ENCODE measurements at places on chromosomes 4 and X.

- DNase-seq: no peak
These were observed 41.8 kb upstream of the IQCM start for GRCh38 chr4:149857446-149857845.

GRCh38 chr4:86564795-86565194 is 29.3 kb upstream of the PTPN13 start:
- no peak for DNase-seq

DNA sequence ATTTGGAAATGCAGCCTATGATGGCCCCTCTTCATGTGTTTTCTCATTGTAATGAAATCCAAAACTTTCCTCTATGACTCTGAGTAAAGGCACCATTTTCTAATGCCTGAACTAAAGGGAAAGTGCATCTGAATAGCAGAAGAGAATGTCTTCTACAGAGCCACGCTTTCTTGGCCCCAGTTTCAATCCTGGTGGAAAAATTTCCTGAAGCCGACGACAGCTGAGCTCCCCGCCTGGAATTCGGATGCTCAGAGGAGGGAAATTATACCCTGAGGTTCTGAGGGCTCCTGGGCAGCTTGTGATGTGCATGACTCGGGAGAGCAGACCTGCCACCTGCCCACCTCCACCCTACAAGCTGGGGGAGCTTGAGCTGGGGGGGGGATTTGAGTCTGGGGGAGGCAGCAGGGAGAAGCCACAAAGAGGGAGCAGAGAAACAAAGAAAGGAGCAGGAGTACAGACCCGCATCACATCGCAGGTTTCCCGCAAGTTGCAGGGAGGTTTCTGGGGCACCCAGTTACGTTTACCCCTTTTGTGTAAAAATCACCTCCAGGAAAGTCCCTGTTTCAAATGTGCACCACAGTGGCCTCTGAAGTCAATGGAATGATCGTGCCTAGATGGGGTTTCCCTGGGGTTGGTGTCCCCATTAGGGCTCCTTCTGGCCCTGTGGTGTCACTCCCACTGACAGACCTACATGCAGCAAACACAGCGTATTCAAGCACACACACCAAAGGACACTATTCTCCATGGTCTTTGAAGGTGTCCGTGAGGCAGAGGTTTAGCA is 145.6 kb upstream of the RBPJ start:
- no peak for DNase-seq

DNA sequence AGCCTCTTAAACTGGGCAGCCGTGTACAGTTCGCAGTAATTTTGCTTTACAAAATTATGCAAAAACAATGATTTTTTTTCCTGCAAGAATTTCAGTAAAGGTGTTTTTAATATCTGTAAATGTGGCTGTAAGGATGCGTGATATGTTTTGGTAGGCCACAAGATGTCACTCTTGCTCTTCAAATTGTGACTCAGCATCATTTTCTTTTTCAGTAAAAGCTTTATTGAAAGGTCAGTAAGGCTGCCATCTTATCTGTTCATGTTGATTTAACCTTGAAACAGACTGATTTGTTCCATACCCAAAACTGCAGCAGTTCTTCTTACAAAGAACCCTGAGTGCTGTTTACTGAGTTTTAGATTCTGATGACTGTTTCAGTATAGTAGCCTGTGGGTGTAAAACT is 39.9 kb downstream of the TXLNG start:
- peak; percentile 15 for DNase-seq

DNA sequence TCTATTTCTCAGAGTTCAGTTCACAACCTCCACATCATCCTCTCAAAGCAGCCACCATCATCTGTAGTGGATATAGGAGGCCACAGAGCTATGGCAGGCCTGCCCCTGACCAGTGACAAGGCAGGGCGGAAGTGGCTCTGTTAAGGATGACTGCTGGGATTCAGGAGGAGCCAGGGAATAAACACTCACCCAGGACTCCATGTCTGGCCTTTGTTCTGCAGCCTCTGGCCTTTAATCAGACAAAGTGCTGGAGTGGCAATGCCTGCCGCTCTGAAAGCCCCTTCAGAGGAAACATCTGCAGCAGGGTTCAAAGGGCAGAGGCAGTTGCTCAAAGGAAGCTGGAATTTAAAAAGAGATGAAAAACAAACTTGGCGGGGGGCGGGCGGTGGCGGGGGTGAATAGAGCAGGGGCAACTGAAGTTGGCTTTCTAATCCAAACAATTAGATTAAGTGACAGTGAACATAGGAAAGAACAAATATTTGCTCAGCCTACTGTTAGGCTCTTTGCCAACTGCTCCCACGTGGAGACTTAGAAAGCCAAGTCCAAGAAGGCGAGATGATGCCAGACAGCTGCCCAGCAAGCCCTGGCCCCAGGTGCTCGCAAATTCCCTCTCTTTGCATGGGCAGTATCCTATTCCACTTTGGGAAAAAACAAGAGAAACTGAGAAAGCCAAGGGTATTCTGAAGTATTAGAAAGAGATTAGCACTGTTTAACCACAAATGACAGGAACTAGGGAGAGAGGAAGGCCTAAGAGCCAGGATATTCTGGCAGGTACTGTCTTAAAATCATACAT is 5.5 kb downstream of the MPP1 start:
- DNase-seq: peak; percentile 88

- DNase-seq: no peak
These were observed 235.2 kb upstream of the ANKRD50 start for GRCh38 chr4:124947622-124948265.

DNA sequence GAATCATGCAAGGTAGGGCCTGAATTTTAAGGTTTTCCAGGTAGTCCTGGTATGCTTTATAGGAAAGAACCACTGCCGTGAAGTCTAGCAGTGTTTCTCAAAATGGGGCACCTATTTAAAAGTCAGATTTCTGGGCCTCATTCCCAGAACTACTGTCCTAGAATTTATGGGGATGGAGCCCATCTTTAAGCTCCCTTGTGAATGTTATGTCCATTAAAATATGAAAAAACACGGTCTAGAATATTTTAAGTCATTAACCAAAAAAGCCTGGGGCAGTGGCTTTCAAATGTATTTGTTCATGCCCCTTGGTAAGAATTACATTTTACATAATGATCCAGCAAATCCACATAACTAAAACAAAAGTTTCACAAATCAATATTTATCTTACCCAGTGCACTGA is 35.4 kb downstream of the GK start:
- DNase-seq: no peak

DNA sequence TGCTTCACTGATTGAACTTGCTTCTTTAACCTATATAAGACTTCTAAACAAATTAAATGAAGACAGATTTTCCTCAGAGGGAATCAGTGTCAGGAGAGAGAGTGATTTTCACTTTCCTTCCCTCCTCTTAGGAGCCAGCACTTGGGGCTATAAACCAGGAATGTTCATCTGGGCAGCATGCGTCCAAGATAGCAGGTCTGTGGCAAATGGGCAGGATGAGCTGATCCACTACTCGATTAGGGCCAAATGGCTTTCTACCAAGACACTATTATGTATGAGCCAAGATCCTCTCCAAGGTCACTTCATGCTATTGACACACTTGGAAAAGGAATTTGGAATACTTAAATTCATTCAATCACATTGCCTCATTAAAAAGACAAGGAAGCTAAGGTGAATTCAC is 203.9 kb upstream of the GRID2 start:
- no peak for DNase-seq

DNA sequence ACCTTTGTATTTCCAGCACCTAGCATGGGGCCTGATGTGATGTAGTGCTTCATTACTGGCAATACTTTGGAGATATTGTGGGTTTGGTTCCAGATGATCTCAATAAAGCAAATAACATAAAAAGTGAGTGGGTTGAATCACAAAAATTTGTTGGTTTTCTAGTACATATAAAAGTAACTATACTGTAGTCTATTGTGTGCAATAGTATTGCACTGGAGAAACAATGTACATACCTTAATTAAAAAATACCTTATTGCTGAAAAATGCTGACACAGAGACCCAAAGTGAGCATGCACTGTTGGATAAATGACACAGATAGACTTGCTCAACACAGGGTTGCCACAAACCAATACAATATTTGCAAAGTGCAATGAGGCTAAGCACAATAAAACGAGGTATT is 17.7 kb upstream of the MGST2 start:
- DNase-seq: no peak

GRCh38 chrX:38923451-38923969 is 122.3 kb downstream of the MID1IP1 start:
- DNase-seq: no peak

GRCh38 chr4:86500527-86500926 is 93.6 kb upstream of the PTPN13 start:
- no peak for DNase-seq

DNA sequence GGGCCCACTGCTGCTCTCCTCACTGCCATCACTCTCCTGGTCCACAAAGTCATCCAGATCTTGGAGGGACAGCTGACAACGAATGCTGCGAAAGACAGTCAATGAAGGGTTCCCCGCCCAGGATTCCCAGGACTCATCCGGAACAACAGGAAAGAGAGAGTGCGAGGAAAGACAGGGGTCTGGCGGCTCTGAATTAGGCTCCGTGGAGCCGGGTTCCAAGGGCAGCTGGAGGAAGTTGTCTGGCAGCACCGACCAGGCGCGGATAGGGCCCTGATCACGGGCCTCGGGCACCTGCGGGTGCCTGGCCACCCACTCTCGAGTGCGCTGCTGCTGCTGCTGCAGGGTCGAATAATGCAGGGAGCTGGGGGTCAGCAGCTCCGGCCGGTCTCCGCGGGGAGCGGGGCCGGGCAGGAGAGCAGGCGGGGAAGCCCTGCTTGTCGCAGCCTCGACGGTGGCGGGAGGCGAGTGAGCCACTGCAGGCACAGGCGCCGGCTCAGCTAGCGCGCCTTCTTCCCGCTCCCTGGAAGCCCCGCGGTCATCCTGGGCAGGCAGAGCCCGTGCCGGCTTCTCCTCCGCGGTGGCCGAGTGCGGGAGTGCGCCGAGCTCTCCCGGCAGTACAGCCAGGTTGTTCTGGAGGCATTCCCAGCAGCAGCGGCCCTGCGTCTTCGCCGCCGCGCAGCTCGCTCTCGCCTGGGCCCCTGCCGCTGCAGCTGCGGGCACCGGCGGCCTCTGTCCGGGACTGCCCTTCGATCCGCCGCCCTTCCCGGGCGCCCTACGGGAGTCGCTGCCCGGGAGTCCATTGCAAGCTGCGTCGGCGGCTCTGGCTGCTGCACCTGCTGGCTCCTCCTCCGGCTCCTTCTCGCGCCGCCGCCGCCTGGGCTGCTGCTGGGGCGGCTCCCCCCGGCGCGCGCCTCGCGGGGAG is 1.1 kb downstream of the SOWAHB start:
- no peak for DNase-seq

GRCh38 chrX:150872773-150873336 is 25.6 kb downstream of the CD99L2 start:
- DNase-seq: no peak

DNA sequence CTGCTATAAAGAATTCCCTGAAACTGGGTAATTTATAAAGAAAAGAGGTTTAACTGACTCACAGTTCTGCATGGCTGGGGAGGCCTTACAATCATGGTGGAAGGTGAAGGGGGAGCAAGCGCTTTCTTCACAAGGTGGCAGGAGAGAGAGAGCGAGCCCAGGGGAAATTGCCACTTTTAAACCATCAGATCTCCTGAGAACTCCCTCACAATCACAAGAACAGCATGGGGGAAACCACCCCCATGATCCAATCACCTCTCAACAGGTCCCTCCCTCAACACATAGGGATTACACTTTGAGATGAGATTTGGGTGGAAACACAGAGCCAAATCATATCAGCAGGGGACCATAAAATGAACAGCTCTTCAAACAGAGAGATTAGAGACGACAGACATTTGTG is 198.6 kb downstream of the MAGEB5 start:
- no peak for DNase-seq

GRCh38 chr4:109327641-109328040 is 25.2 kb upstream of the COL25A1 start:
- DNase-seq: no peak

GRCh38 chr4:173121076-173121561 is 47.5 kb upstream of the GALNT7 start:
- no peak for DNase-seq

DNA sequence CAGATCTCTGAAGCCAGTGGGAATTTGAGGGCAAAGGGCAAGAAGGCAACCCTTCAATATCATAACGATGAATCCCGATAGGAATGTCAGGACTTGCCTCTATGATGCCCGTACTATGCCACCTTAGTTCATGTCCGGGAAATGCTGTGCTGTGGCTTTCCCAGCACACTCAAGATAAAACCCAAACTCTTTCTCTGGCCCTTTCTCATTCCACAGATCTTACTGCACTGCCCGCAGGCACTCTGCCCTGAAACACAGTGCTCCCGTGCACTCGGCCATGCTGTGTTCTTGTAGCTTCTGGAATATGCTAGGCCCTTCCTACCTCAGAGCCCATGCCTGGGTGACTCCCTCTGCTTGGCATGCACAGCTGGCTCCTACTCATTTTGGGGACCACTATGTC is 26.3 kb downstream of the SORCS2 start:
- DNase-seq: no peak

GRCh38 chr4:10183462-10183861 is 66.9 kb upstream of the WDR1 start:
- no peak for DNase-seq

- no peak for DNase-seq
These were observed 136.3 kb downstream of the MGST2 start for GRCh38 chr4:139801895-139802294.

DNA sequence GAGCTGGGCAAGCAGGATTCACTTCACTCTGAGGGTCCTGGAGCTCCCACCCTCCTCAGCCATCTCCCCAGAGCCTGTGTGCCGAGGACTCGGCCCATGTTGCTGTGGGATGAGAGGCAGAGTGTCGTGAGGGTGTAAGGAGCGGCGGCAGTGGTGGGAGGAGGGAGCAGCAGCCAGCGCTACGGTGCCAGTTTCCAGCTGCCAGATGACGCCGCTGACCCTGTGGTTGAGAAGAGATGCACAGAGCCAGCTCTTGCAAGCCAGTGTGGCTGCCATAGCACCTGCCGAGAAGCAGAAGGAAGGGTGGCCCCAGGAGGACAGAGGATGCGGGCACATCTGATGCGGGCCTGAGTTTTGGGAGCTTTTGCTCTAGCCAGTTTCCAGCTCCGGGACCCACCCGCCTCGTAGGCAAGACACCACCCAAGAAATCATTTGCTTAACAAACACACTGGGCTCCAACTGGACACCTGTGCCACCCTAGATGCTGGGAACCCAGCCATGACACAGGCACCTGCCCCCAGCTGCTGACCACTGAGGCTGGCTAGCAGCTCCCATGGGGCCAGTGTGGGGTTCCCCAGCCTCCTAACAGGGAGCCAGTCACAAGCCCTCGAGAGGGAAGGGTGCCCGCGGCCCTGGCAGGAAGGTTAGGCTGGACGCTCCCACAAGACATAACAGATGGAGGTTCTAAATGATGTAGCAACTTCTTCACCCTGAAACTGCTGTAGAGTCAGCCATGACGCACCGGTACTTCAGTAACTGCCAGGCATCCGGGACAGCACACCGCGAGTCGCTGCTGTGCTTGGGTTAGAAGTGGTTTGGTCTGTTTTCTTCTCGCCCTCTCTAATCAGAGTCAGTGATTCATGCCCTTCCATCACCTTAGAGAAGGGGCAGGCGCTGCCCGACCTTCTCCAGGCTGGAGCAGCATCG is 8.9 kb downstream of the MSANTD1 start:
- DNase-seq: peak; percentile 7

GRCh38 chr4:184762100-184762499 is 28.2 kb upstream of the CENPU start:
- no peak for DNase-seq
